H9 (cell line): ENCODE measurements at places on chromosomes 11 and 22. TPM values are rescaled to one million over a fixed set of nuclear protein-coding genes. Genes with fewer than 3 reads are reported as not detected.

FAT3 gene
- total RNA-seq: 16.3 and 19.1 TPM in 2 replicates

CADM1 gene
- 11.9 and 12.5 TPM in 2 replicates for total RNA-seq

ZBED4 gene
- total RNA-seq: 22.7 and 23.0 TPM in 2 replicates

ZDHHC5 gene
- 65.2 and 67.2 TPM in 2 replicates for total RNA-seq

HBB gene
- total RNA-seq: not detected in 2 replicates

DEUP1 gene
- 0.22 TPM in 1 of 2 replicates, not detected in the other for total RNA-seq

SC5D gene
- 90.4 and 92.0 TPM in 2 replicates for total RNA-seq

BEST1 gene
- total RNA-seq: 0.18 and 0.24 TPM in 2 replicates

CATSPER1 gene
- total RNA-seq: not detected in 2 replicates

PAK1 gene
- 120 and 122 TPM in 2 replicates for total RNA-seq

MAPK8IP1 gene
- total RNA-seq: 30.1 and 30.2 TPM in 2 replicates

SCGB1A1 gene
- not detected in 2 replicates for total RNA-seq

SLC15A3 gene
- total RNA-seq: 7.0 and 8.1 TPM in 2 replicates

DEPDC7 gene
- total RNA-seq: 4.4 TPM in 2 replicates

LSP1 gene
- not detected in 2 replicates for total RNA-seq

VPREB1 gene
- not detected in 2 replicates for total RNA-seq

SSRP1 gene
- 202 and 205 TPM in 2 replicates for total RNA-seq

VSIG2 gene
- total RNA-seq: not detected in 2 replicates

TKFC gene
- 59.0 and 65.0 TPM in 2 replicates for total RNA-seq

TMEM86A gene
- 2.3 and 3.0 TPM in 2 replicates for total RNA-seq

ABCC8 gene
- 2.4 and 3.2 TPM in 2 replicates for total RNA-seq

DGAT2 gene
- 2.6 and 2.8 TPM in 2 replicates for total RNA-seq

TMEM191C gene
- 3.3 and 4.2 TPM in 2 replicates for total RNA-seq

PPFIBP2 gene
- total RNA-seq: 4.3 and 8.3 TPM in 2 replicates

SERPINH1 gene
- 253 and 263 TPM in 2 replicates for total RNA-seq

PRAME gene
- total RNA-seq: 0.29 and 0.31 TPM in 2 replicates

PDE2A gene
- total RNA-seq: 3.4 and 4.3 TPM in 2 replicates

SAAL1 gene
- total RNA-seq: 34.4 and 43.5 TPM in 2 replicates

OR6A2 gene
- total RNA-seq: 0.33 and 0.35 TPM in 2 replicates

NNMT gene
- total RNA-seq: not detected in 2 replicates

FAM76B gene
- 31.5 and 34.1 TPM in 2 replicates for total RNA-seq

VWA5A gene
- total RNA-seq: 15.6 and 16.5 TPM in 2 replicates

OR8G5 gene
- total RNA-seq: not detected in 2 replicates

DNAJB7 gene
- total RNA-seq: not detected in 2 replicates
